ENCODE measurements at places on chromosomes 12 and 14. TPM values are rescaled to one million over a fixed set of nuclear protein-coding genes. Genes with fewer than 3 reads are reported as not detected.

Gene CLEC4D
- total RNA-seq: not detected

GRCh38 chr14:91167380-91167770, 53.5 kb downstream of the DGLUCY start:
- H3K4me1 ChIP-seq: no peaks in the 10 kb centered on the region
- no peak overlapping the region for H3K27ac ChIP-seq
- H3K4me3 ChIP-seq: no peak overlapping the region
- H3K27me3 ChIP-seq: no peaks in the 10 kb centered on the region
- H3K36me3 ChIP-seq: peaks cover 9% of the 10 kb centered on the region

Gene MANSC4
- total RNA-seq: not detected

DNA sequence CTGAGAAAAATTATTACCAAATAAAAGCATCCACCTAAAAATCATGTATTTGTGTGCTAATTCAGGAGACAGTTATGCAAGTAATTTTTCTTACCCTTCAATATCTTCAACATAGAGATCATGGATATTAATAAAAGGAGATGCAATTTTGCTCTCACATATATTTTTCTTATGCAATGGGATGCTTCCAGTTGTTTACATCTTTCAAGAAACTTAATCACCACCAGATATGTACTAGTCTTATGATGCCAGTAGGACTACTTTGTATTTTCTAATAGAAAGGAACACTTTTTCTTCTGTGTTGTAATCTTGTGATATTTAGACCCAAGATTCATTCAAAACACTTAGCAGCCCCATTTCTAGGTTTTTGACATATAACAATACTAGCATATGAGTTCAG, 107.6 kb downstream of the NAV3 start:
- no peaks in the 10 kb centered on the region for H3K36me3 ChIP-seq
- no peak overlapping the region for H3K4me3 ChIP-seq
- DNase-seq: no peak
- no peak overlapping the region for H3K27ac ChIP-seq
- no peaks in the 10 kb centered on the region for H3K27me3 ChIP-seq
- peaks cover 54% of the 10 kb centered on the region for H3K4me1 ChIP-seq

- H3K36me3 ChIP-seq: no peaks in the 10 kb centered on the region
- H3K27me3 ChIP-seq: no peaks in the 10 kb centered on the region
- H3K4me3 ChIP-seq: no peak overlapping the region
- no peak for DNase-seq
- no peak overlapping the region for H3K27ac ChIP-seq
Measured at GRCh38 chr12:94714378-94715114, 64.2 kb upstream of the TMCC3 start.

GRCh38 chr12:93134893-93135285, 205.8 kb upstream of the EEA1 start:
- no peak for DNase-seq
- no peaks in the 10 kb centered on the region for H3K36me3 ChIP-seq
- peaks cover 7% of the 10 kb centered on the region for H3K4me1 ChIP-seq
- H3K27me3 ChIP-seq: no peaks in the 10 kb centered on the region

DNA sequence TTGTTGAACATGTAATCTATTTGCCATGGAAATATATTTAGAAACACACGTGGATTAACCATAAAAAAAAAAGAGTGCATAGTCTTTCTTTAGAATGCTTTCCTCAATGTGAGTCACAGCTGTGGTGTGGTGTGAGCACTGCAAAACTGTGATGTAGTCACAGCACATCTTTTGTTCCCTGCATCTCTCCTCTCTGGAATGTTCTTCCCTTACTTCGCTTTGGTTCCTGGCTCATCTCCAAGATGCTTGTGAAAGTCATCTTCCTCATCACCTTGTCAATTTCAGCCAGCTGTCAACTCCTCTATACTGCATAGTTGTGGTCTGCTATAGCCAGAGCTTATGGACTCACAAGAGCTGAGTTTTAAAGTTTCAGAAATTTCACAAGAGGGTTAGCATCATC, 60.2 kb downstream of the STAB2 start:
- H3K27me3 ChIP-seq: no peaks in the 10 kb centered on the region
- H3K4me1 ChIP-seq: no peaks in the 10 kb centered on the region
- H3K36me3 ChIP-seq: no peaks in the 10 kb centered on the region

DNA sequence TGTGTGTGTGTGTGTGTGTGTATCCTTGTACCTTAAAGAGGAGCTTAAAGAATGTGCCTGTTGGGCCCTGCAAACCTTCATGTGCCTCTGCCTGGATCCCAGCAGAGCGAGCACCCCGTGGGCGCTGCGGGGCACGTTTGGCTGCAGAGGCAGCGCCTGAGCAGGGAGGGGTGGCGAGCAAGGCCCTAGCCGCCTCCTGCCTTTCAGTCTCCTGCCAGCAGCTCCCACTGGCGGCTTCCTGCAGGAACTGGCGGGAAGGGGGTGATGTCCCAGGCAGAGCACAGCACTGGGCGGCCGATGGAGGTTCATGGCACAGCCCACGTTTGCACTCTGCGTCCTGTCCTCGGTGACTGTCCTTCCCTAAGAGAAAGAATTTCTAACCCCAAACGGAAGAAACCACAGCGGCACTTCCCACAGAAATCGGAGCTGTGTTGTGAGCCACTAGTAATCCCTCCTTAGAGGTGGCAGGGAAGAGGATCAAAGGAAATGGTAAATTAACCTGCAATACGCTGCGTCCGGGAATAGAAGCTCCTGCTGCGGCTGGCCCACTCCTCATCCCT, 19.8 kb downstream of the ZBTB42 start:
- H3K4me3 ChIP-seq: no peak overlapping the region
- H3K27ac ChIP-seq: no peak overlapping the region
- H3K4me1 ChIP-seq: peaks cover 12% of the 10 kb centered on the region
- no peaks in the 10 kb centered on the region for H3K36me3 ChIP-seq
- DNase-seq: no peak
- H3K27me3 ChIP-seq: no peaks in the 10 kb centered on the region
